ENCODE measurements at places on chromosomes 7 and 10.

DNA sequence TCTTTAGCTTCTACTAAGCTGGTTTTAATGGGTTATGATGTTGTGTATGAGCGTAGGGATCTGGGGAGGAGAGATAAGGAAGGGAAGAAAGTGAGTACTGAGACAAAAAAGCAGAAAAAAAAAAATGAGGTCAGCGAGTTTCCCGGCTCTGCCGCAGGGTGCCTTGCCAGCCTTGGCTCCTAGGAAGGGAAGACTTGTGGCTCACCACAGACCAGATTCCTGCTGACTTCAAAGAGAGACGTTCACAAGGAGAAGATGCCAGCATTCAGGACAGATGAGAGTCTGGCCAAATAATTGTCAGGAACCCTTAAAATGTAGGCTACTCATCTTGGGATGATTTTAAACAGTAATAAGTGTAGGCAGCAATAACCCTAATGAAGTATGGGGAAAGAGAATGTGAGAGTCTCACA, 11.4 kb upstream of the FAS start:
- DNase-seq = no peak

DNA sequence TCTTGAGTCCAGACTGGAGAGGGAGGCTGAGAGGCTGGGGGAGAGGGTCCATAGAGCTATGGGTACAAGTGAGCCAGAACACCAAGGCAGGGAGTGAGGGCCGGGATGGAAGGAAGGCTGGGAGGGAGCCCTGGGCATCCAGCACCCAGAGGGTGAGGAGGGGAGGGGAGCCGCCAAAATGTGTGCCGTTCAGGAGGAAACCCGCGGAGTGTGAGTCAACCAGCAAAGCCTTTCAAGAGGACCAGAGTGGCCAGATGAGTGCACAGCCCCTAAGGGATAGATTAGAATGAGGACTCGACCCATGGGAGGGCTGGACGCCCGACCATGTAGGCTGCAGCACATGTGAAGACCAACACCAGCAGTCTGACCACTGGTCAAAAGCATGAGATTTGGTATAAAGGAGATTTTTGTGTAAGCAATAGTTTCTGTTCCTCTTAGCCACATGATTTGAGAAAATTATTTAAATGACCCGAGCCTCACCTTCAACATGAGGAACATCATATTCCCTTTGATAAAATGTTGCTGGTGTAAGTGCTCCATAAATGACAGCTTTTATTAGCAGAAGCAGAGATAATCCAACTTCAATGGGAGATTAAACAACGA, 179.7 kb upstream of the GRB10 start:
- no peak for DNase-seq

- peak; percentile 9 for DNase-seq
These were observed 1.0 kb upstream of the FAM20C start for GRCh38 chr7:191105-191980.

DNA sequence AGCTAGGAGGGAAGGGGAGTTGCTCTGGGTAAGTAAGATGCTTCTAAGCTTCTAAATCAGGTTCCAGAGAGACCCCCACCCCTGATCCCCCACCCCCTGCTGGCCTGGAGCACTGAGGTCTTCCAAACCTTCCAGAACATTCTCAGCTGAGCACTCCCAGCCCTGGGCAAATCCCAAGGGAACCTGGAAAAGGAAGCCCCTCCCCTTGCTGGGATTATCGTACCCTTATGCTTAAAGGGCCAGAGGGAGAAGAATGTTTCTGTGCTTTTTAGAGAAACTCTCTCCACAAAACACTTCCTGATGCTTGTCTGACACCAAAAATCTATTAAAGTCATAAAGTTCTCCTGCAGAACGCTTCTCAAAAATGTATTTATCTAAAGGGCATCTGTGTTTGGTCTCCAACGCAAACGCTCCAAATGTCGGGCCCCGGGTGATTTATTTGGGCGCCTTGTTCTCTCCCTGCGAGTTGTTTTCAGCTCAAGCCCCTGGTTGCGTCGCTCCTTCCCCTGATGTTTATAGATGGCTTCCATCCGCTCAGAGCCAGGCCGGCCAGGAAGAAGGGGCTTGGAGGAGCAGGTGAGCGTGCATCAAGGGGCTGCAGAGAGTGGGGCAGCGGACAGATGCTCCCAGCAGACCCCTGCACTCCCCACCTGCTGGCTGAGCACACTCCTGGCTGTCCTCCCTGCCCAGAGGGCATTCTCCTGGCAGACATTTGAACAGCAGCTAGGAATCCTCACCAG, 8.2 kb upstream of the RET start:
- DNase-seq = no peak

GRCh38 chr10:103168438-103168837, 24.6 kb downstream of the NT5C2 start:
- no peak for DNase-seq
